ENCODE measurements at places on chromosomes 2 and 18. TPM values are rescaled to one million over a fixed set of nuclear protein-coding genes. Genes with fewer than 3 reads are reported as not detected.

DNA sequence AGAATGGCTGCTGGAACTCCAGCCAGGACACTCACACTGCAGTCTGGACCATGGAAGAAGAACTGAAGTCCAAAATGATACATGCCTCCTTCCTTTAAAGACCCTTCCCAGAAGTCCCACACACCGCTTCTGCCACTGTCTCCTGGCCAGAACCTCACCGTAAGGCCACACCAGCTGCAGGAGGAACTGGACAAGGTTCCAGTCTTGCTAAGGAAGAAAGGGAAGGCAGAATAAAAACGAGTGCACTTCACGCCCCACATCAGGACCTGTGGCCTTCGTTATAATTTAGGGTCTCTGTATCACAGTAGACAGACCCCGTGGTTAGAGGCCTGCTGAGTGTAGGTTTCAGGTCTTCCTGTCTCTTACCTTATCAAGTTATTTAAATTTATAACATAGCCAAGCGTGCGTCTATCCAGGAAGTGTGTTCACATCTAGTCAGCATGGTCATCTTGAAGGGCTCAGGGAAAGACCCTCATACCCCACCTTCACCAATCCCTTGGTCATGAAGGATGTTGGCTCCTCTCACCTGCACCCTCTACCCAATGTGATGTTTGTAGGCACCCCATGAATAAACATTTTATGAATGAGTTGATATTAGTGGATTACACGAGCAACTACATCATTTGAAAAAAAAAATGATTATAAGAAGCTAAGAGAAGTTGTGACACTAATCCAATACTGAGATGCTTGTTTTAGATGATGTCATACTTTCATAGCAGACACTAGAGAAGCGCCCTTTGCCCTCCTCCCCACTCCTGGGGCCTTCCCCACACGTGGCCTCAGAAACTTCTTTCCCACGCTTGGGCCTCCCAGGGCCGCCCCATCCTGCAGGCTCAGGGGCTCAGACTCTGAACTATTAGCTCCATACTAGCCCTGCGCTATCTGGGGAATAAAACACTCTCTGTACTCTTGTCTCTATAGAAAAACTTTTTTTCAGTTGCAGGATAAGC is 157.6 kb downstream of the FAM210A start:
- DNase-seq = no peak

DNA sequence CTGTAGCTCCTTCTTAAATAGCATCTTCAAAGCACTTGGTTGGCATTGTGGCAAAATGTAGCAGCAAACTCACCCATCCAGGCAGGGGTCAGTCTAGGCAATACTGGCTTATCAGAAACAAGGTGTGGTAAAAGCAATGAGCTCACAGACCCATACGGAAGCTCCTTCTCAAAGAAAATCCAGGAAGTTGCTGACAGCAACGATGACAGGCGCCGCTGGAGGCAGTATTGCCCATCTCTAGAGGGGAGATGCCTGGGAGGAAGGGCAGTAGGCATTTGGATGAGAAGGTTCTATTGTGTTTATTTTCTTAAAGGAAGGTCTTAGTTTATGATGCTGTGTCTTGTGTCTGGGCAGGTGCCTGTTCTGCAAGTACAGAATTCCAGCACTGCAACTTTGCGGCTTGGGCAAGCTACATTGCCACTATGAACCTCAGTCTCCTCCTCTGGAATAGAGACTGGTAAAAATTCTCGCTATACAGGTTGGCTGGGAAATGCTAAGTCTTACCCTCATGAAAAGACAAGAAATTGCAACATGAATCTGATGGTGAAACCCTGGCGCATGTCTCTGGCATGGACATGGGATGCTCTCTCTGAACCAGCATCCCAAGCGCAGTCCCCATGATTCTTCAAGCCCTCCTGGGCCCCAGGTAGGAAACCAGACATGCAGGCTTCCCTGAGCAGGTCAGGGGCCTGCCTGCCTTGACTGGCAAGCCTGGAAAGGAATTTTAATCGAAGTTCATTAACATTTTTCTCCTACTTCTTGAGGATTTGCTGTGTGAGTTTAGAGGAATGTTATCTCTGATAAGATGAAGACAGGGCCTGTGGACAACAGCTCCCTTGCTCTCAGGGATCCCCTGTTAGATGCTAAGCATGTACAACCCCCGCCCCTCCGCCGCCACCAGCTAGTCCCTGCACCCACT is 156.0 kb downstream of the TFCP2L1 start:
- DNase-seq = no peak

- no peak for DNase-seq
Observed at GRCh38 chr2:152452256-152452973, 117.4 kb downstream of the FMNL2 start.

- DNase-seq = no peak
Observed at GRCh38 chr2:123688231-123688940, 336.7 kb upstream of the CNTNAP5 start.

GRCh38 chr2:54657664-54658083 is 65.8 kb upstream of the EML6 start:
- DNase-seq = no peak

GRCh38 chr2:184215745-184216144 is 382.6 kb upstream of the ZNF804A start:
- DNase-seq = no peak

- no peak for DNase-seq
Observed at GRCh38 chr2:121803503-121803902, 48.1 kb downstream of the TSN start.

GRCh38 chr2:217996361-217996760 is 6.4 kb downstream of the TNS1 start:
- DNase-seq = peak; percentile 54

DNA sequence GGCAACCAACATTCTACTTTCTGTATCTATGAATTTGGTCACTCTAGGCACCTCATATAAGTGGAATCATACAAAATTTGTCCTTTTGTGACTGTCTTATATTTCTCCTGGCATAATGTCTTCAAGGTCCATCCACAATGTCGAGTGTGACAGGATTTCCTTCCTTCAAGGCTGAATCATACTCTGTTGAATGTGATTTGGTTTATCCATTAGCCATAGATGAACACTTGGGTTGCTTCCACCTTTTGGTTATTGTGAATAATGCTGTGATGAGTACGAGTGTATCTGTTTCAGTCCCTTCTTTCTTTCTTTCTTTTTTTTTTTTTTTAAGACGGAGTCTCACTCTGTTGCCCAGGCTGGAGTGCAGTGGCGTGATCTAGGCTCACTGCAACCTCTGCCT is 311.3 kb downstream of the TGIF1 start:
- DNase-seq = no peak

- no peak for DNase-seq
Observed at GRCh38 chr2:189439342-189439741, 1.9 kb upstream of the WDR75 start.

DNA sequence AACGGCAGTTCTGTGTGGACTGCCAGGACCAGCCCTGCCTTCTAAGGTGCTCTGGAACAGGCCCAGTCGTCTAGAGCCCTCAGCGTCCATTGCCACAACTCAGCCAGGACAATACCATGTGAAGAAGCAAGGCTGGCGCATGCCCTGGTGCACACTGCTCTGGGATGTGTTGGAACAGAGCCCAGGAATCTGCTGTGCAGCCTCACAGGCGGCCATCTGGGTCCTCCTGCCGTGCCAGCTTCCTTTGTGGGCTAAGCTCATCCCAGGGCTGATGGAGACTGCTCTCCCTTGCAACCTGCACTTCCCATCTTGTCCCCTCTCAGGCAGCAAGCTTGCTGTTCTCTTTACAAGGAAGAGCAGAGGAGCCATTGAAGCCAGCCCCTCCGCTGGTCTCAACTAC is 246.4 kb upstream of the PXDN start:
- no peak for DNase-seq

DNA sequence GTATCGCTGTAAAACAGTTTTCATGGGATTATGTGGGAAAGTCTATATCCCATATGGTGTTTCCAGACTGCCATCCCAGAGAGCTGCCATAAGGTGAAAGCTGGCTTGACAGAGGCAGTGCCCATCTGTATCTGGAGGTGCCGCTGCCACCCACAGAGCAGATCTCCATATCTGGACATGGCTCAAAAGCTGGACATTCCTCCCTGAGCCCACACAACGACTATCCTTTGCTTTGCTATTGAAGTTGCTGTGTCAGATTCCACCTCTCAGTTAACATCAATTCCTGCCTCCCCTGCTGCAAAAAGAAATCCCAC is 55.2 kb downstream of the RND3 start:
- no peak for DNase-seq

DNA sequence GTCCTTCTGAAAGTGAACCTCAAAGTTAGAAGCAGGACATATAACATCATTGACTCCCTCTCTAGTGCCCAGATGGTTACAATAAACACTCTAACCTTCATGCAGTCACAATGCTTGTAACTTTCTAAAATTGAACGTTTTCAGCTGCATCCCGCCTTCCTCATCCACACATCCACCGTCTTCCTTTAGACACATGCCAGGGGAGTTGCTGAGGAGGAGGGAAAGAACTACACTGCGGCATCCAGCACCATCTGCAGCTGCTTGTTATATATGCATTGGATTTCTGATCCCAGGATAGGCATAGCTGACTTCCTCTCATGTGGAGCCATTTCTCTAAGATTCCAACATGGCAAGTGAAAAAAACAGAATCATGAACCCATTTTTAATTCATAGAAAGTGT is 96.8 kb downstream of the FBXO15 start:
- no peak for DNase-seq

- no peak for DNase-seq
Observed at GRCh38 chr18:11849841-11850634, 1.2 kb upstream of the CHMP1B start.

GRCh38 chr2:119011162-119011909 is 69.3 kb downstream of the MARCO start:
- DNase-seq = no peak

GRCh38 chr18:76323891-76324290 is 171.2 kb downstream of the ZNF516 start:
- no peak for DNase-seq

DNA sequence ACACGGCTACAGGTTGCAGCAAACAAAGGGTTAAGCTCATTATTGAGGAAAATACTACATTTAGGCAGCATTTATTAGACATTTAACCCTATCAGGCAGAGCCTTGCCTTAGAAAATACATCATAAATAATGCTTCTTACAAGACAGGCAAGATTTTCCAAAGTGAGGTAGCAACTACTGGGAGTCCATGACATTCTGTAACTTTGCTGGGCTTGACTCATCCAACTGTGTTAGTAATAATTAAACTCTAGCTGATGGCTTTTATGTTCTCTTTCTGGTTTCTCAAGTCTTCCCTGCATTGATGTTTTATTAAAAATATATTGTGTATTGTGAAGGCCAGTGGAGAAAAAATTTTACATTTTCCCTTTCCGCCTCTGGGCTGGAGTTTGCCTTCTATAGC is 291.3 kb downstream of the AFF3 start:
- DNase-seq = no peak

GRCh38 chr2:64105670-64106461 is 38.4 kb downstream of the PELI1 start:
- no peak for DNase-seq

DNA sequence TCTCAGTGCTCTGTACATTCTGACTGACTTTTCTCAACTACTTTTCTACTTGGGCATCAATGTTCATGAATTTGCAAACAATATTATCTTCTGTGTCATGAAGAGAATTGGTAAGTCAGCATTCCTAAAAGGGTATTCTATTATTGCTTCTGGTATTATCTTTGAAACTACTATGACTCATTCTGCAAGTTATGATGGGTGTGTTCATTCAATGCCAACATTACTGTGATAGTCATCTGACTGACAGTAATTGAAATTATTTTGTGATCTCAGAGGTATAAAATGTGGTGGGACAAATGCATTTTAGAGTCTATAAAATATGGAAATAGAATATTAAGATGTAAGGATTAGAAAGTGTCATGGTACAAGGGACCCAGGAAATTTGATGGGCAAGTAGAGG is 736.0 kb upstream of the CELF4 start:
- DNase-seq = no peak

GRCh38 chr2:85915606-85916303 is 27.0 kb upstream of the ST3GAL5 start:
- no peak for DNase-seq

The GPBAR1 gene
- total RNA-seq = 74.0 TPM

The SPATS2L gene
- total RNA-seq = 80.1 TPM

The DNAH7 gene
- 2.0 TPM for total RNA-seq

The FKBP1B gene
- 4.5 TPM for total RNA-seq

The CMPK2 gene
- 2.9 TPM for total RNA-seq

The EGR4 gene
- not detected for total RNA-seq

The NT5DC4 gene
- 0.56 TPM for total RNA-seq

The NOP58 gene
- total RNA-seq = 37.2 TPM

The TMEM169 gene
- 1.6 TPM for total RNA-seq

The LYPD6 gene
- 13.9 TPM for total RNA-seq

The PTMA gene
- total RNA-seq = 757 TPM

The AMER3 gene
- total RNA-seq = not detected

The UNC50 gene
- 44.4 TPM for total RNA-seq

The SKOR2 gene
- total RNA-seq = not detected
